Fibroblast of skin of scalp (primary cell): ENCODE measurements at places on chromosomes 13 and 19.
A peak's percentile ranks its signal among the peaks of the same experiment; 100 is the strongest.

GRCh38 chr19:19651076-19651475 lies 7.6 kb upstream of the GMIP start:
- no peak for DNase-seq

DNA sequence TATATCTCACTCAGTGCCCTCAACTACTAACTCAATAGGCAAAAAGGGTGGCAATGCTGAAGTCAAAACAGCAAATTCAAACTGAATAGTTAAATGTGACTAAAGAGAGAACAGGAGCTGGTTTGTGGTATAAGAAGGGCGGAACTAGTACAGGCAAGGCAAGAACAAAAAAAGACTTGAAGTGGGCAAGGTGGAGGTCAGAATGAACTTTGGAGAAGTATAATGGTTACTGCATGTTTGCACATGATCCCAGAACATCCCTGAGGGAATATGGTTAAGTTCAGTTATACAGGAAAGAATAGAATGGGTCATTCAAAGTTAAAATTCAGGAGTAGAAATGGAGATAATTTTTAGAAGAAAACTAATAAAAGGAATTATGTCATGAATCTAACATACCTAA lies 85.5 kb downstream of the DIAPH3 start:
- no peak for DNase-seq

DNA sequence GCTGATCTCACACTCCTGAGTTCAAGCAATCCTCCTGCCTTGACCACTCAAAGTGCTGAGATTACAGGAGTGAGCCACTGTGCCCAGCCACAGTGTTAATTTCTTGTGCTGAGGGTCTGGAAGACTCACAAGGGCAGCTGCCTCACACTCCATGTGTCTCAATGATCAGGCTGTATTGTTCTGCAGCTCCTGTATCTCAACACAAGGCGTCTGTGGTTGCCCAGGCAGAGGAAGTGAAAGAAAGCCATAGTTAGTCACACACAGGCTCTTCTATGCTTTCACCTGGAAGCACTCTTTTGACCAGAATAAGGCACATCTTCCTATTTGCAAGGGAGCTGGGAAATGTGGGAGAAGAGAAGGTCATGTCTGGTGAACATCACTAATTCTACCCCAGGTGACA lies 107.3 kb upstream of the ZNF507 start:
- no peak for DNase-seq

DNA sequence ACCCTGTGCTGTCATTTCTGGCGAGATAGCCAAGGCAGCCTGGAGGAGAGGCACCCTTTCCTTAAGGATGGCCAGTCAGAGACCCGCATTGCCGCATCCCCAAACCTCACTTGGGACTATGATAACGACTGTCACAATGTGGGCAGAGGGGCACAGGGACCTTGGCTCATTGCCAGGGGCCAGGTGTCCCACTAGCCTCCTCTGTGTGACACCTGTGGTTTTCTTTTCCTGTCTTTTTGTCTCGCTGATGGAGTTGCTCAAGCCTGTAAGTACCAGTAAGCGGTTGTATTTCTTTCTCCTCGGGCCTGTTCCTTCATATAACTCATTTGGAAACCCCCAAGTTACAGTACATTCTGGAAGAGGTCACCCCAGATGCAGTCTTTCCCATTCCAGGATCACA lies 59.5 kb downstream of the TDRD12 start:
- DNase-seq = no peak

GRCh38 chr13:33541456-33541855 lies 255.9 kb upstream of the STARD13 start:
- no peak for DNase-seq

DNA sequence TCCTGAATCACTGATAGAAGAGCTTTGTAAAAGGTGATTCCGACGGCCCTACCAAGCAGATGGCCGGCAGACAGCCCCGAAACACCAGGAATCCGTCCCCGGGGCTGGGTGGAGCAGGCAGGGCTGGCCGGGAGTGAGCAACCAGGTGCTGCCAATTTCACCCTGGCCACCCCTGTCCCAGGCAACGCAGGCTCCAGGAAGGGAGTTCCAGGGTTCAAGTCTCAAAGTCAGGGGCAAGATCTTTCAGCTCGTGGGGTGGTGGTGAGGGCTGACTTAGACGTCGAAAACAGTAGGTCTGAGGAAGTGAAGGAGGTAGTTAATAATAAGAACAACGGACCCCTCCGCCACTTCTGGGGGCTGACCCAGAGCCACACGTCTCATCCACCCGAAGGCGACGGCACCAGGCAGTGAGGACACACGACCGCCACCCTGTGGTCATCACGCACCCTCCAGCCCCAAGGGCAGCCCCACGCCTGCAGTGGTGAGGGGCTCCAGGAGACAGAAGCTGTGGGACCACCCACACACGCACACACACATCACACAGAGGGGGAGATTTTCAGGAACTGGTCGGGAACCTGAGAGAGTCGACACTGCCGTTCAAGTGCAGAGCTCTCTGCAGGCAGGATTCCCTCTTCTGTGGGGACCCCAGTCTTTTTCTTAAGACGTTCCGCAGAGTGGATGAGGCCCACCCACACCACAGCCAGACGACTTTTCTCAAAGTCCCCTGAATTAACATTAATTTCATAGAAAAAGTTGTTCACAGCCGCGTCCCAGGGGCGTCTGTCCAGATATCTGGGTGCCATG lies 67.2 kb downstream of the SPACA7 start:
- peak; percentile 2 for DNase-seq

DNA sequence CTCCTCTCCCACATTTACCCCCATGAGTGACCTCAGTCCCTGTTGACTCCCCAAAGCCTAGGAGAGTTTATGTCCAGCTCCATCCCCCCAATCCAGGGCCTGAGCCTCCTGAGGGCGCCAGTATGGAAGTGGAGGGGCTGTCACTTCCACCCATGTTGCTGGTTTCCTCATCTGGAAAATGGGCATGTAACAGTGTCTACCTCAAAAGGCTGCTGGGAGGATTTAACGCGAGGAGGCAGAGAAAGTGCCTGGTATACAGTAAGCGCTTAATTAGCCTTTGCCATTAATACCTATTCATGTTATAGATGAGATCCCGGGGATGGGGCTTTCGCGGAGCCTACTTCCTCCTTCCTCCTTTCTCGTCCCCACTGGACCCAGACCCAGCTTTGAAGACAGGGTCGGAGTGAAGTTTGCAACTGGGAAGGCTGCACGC lies 476 bp downstream of the TYK2 start:
- no peak for DNase-seq

DNA sequence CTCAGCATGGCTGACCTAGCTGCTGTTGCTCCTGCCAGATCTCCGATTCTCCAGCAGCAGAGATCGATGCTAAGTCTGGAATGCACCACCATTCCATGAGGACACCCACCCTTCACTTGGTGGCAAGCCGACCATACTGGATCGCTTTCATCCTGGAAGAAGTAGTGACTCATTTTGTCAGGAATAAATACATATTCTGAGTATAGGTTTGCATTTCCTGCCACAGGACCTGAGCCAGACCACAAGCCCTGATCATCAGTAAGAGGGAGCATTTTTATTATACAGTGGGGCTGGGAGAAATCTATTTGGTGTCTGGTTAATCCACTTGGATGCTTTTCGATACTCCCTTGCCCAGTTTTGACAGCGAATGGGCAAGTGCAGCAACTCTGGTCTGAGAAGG lies 10.9 kb upstream of the KCTD15 start:
- peak; percentile 61 for DNase-seq

GRCh38 chr19:51777570-51778462 lies 16.8 kb downstream of the FPR2 start:
- peak; percentile 82 for DNase-seq

DNA sequence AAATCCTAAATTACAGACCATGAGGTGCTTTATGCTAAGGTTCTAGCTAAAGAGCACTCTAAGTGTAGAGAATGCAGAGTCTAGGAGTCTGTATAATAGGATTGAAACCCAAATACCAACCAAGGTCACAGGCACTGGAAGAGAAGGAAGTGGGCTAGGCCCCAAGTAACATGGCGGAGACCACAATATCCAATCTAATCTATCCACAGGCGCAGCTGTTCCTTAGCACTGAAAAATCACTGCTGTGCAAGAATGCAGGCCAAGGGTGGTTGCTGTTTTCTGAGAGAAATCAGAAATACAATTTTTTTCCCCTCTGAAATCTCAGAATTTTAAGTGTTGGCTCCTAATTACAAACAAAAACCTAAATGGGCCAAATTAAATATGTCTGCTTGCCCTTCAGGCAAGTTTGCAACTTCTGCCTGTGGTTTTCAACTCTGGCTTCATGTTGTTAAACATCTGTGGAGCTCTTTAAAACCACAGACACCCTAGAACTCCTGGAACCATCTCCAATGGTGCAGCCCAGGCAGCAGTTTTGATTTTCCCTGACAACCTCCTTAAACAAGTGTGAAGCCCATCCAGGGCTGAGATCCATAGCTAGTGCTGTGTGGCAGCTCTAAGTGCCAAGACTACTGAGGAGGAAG lies 6.1 kb downstream of the RANBP3 start:
- DNase-seq = no peak
